Dermis blood vessel endothelial cell (primary cell): ENCODE measurements at places on chromosomes 5 and 9.

GRCh38 chr9:138010861-138011260, 133.3 kb downstream of the CACNA1B start:
- DNase-seq = no peak

DNA sequence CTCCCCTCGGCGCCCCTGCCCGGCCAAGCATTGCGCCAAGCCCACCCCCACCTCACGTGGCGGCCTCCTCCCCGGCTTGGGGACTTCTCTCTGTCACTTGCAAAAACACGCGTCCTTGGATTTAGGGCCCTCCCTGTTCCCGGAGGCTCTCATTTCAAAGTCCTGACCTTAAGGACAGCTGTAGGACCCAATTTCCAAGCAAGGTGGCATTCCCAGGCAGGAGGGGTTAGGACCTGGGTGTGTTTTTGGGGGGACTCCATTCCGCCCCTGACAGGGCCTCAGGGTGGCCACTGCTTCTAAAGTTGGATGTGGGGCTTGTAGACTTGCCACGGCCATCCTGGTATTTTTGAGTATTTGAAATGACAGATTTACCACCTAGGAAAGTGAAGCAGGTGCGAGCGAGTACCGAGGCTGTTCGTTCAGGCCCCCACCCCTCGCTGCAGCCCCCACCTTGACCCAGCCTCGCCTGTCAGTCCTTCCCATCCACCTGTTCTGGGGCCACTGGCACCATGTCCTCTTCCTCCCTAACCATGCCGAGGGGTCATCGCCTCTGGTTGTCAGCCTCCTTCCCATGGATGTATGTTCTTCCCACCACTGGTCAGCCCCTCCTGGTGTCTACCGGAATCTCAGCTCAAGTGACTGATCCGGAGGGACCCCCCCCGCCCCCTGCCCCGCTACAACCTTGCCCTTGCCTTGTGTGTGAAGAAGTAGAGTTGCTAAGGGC, 52.4 kb downstream of the MRPL36 start:
- DNase-seq = no peak

- no peak for DNase-seq
Observed at GRCh38 chr5:143826951-143827444, 15.0 kb downstream of the HMHB1 start.

- DNase-seq = peak; percentile 86
Observed at GRCh38 chr5:158382473-158382872, 523.5 kb upstream of the CLINT1 start.

DNA sequence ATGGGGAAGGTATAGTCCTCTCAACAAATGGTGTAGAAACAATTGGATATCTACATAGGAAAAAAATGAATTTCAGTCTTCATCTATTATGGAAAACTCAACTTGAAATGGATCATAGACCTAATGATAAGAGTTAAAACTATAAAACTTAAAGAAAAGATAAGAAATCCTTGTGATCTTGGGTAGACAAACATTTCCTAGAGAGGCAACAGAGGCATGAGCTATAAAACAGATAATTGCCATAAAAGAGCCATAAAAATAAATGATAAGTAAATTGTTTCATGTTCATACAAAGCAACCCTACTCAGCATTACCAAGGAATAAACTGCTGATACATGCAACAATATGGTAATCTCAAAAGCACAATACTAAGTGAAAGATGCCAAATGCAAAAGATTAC, 76.2 kb downstream of the SNX18 start:
- no peak for DNase-seq

DNA sequence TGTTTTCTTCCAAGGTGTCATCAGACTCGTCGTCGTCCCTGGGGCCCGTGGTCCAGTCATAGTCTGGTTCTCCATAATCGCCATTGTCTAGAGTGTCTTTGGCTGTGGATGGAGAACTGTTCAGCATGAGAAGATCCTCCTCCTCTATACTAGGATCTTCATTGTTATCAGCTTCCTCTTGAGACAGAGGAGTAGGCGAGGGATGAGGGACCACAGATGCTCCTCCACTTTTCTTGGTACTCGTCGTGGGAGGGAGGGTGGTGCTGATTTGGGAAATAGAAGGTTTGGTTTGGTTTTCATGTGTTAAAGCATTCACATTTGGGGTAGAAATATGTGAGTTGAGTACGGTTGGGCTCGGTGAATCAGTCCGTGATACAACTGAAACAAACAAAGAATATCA, 8.8 kb downstream of the C5orf15 start:
- no peak for DNase-seq

DNA sequence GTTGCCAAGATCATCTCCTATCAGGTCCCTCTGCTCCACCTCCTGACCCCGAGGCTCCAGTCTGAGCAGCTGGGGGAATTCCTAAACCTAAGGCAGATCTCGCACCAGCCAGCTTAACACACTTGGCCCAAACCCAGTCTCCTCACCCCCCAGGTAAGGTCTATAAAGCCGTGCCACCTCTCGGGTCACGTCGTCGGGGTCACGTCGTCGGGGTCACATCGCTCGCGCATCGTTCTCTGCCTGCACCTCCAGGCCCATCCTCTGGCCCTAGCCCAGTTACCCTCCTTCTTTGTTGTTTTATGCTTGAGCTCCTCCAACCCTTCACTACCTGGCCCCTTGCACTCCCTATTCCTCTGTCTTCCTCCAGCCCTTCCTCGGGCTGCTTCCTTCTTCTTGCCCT, 77.2 kb downstream of the CTSL start:
- DNase-seq = no peak

GRCh38 chr5:139649082-139649991, 1.2 kb downstream of the CXXC5 start:
- no peak for DNase-seq

DNA sequence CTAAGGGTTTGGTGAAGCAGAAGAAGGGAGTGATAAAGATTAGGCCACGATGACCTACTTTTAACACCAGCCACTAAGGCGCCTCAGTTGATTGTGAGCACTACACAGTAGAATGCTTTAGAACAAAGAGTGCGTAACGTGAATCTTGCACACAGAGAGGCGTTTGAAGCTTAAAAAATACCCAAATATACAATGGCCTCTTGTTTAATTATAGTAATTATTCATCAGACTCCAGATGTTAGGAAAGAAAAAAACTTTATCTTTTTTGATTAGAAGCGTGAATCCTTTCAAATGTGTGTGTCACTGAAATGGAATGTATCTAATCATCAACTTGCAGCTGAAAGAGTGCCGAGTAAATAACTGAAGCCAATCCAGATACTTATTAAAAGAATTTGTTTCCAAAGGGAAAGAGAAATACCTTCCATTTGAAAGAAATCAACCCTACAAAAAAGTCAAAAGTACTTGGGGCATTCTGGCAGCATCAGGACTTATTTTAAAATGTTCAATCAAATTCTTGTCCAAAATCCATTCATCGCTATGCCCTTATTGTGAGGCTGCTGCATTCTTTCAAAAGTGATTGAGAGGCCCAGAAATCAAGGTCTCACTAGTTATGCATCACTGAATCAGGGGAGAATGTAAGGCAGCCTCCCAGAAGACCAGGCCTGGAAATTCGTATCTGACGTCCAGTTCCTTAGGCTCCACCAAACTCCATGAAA, 337.5 kb downstream of the ZNF608 start:
- DNase-seq = no peak

- no peak for DNase-seq
Observed at GRCh38 chr5:12413585-12413984, 509.3 kb upstream of the CTNND2 start.

GRCh38 chr5:110803467-110804326, 64.9 kb downstream of the SLC25A46 start:
- no peak for DNase-seq
